ENCODE measurements at places on chromosomes 5 and 9. TPM values are rescaled to one million over a fixed set of nuclear protein-coding genes. Genes with fewer than 3 reads are reported as not detected.

DNA sequence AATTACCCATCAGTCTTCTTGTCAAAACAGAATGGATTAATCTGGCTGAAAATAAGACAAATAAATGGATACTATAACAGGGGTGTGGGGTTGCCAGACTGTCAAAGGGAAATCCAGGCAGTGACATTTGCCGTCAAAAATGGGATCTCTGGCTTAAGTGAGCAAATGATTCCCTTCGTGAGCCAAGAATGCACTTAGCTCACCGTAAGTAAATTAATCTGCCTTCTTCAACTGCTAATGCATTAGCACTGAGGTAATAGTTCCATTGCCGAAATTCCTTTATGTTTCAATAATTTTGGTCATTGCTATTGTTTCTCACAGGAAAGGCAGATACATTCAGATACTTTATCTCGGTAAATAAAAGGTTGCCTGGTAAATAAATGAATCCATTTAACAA lies 377.8 kb downstream of the KIAA0825 start:
- DNase-seq, result no peak

DNA sequence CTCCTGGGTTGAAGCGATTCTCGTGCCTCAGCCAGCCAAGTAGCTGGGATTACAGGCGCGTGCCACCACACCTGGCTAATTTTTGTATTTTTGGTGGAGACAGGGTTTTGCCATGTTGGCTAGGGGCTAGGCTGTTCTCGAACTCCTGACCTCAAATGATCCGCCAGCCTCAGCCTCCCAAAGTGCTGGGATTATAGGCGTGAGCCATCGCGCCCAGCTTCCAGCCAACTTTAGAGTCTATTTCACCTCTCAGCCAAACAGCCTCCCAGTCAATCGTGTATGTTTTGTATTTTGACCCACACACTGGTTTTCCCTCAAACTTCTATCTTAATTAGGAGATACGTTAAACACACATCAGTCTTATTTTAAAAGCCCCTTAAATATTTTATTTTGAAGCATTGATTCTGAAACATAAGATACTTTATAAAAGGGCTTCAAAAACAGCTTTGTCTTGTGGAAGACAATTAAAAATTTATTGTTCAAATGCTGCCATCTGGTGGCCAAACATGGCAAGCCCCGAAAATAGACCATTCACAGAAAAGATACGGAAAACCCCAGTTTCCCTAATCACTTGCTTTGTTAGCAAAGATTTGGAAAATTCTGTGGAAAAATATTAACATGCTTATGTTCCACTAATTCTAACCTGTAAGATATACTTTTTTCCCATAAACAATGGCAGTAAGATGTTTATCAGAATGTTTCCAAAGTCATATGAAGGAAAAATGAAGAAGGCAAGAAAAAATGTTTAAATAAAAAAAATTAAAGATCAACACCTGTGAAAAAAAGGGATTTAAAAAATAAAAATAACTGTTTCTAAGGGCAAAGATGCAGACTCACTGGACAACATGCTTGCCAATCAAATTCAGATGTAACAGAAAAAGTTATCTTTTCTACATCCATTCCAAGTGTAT lies 33.1 kb downstream of the APTX start:
- DNase-seq, result no peak

- DNase-seq, result no peak
Observed at GRCh38 chr9:133564451-133565116, 30.1 kb downstream of the ADAMTSL2 start.

- no peak for DNase-seq
Observed at GRCh38 chr9:91273853-91274552, 87.7 kb downstream of the AUH start.

DNA sequence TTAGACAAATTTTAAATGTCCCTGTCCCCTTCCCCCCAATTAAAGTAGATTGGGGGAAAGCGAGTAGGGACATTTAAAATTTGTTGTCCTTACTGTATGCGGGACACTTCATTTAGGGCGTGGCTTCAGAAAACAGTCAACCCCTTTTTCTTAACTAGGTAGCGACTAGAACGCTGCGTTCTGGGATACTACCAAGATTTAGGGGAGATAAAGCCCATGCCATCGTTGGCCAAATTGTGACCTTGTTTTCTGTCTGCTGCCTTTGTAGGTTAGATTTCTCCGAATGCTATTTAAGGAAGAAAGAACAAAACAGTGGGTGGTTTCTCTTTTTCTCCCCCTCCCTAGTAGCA lies 1.2 kb downstream of the CKS2 start:
- DNase-seq, result no peak

DNA sequence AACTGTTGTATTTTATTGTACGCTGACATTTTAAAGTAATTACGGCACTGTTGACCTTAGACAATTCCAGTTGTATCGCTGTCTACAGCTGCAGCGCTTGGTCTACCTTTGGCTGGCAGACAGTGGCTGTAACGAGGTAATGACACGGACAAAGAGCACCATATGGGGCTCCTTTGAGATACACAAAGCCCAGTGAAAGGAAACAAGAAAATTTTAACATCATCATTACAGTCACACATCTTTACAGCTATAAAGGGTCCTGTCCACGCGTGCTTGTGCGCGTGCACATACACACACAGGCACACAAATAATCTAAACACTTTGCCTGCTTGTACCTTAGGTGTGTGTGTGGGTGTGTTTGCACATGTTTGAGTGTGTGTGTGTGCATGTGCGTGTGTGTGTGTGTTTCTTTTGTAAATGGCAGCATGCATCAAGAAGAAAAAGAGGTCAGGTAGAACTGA lies 946.0 kb downstream of the NR2F1-AS1 start:
- DNase-seq, result no peak

- DNase-seq, result no peak
Observed at GRCh38 chr5:115796656-115797055, 19.8 kb downstream of the CDO1 start.

GRCh38 chr9:96423322-96423984 lies 5.3 kb upstream of the ZNF367 start:
- peak; percentile 73 for DNase-seq

- DNase-seq, result no peak
Observed at GRCh38 chr5:68148096-68148495, 67.5 kb upstream of the PIK3R1 start.

DNA sequence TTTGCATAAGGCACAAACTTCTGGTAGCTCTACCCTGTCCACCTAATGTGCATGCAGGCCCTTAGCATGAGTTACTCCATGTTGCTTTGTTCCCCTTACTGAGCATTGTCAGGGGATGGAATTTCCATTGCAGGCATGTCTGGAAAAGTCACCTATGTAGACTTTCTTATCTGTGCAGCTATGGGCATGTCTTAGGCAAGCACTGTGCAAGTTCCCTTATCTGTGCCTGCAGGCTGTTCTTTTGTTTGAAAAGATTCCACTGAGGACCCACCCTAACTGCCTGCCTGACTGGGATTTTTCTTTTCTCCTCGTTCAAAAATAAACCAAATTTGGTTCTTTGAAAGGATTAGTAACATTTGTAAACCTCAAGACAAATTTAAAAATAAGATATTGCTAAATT lies 587.0 kb downstream of the CDH18 start:
- DNase-seq, result no peak

- no peak for DNase-seq
Observed at GRCh38 chr9:18269561-18269960, 204.4 kb upstream of the ADAMTSL1 start.

DNA sequence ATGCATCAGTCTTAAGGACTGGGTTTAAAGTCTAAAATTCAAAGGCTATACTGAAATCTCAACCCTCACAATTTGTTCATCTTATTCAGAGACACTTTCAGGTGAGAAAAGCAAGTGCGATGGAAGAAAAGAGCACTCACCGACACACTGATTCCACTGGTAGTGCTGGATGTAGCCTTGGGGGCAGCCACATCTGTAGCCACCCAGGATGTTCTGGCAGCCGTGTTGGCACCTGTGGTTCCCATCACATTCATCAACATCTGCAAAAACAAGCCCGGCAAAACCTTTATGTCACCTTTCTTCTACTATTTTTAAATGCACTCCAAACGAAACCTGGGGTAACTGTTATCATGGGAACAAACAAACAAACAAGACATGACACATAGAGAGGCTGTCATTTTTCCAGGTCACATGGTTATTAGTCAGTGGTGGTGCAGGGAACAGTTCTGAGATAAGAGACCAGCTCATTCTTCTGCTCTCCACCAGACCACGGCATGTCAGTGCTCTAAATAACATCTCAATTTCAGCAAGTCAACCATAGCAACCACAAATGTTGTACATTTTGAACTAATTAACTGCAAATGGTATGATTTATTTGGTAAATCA lies 188.4 kb downstream of the SLC12A2 start:
- no peak for DNase-seq

GRCh38 chr5:140011297-140011802 lies 31.7 kb downstream of the NRG2 start:
- DNase-seq, result no peak

- DNase-seq, result no peak
Observed at GRCh38 chr9:91914937-91915336, 35.1 kb downstream of the ROR2 start.

- no peak for DNase-seq
Observed at GRCh38 chr5:15106530-15107283, 235.1 kb upstream of the ANKH start.

DNA sequence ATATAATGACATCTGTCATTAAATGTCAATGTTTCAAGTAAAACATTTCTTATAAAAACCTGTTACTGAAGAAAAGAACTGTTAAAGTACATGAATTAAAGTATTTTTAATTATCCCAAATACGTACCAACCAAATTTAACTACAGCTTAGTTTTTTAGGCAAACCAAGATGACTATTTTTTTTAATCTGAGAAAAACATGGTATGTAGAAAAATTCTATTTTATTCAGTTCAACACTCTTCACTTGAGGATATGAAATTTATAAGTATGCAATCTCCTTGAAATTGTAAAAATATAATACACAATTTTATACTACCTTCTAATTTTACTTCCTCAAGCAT lies 75.3 kb upstream of the IFNE start:
- DNase-seq, result no peak

GRCh38 chr5:132883261-132883834 lies 9.9 kb downstream of the LEAP2 start:
- DNase-seq, result no peak

DNA sequence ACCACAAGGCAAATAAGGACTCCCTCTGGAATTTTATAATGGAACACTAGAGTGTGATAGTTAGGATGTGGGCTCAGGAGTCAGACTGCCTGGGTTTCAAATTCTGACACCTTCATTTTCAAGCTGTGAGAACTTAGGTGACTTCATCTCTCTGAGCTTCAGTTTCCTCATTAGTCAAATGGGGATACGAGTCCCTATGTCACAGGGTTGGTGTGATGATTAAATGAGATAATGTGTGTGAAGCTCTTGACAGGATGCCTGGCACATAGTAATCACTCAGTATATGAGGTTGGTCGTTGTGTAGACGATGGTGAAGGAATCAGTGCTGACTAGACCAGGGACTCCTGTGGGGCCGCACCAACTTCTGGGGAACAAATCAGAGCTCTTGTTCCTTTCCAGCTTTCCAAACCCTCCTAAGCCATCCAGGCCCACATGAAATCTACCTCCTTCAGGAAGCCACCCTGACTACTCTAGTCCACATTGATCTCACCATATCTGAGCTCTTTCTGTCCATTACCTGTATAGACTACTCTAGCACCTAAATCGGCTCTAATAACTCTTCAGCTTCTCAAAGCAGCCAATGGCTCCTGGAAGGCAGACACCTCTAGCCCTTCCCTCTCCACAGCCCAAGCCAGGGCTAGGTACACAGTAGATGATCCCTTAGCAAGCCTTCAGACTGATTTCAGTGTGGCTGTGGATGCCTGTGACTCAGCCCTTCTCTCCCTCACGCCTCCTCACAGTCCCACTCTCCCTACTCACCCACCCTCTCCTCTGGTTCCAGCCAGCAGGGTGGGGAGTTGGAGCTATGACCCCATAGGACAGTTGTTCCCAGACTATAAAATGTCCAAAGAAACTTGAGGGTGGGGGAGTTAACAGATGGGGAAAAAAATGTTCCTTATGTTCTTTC lies 2.5 kb upstream of the TCF7 start:
- no peak for DNase-seq

DNA sequence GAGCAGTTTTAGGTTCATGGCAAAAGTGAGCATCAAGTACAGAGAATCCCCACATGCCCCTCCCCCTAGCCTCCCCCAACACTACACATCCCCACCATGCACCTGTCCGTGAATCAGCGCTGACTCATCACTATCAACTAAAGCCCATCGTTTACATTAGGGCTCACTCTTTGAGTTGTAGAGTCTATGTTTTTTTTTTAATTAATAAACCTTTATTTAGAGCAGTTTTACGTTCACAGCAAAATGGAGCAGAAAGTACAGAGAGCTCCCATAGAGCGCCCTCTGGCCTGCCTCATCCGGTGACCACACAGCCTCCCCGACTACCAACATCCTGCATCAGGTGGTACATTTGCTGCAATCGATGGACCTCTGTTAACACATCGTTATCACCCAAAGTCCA lies 47.9 kb upstream of the UNC5A start:
- DNase-seq, result peak; percentile 15

DNA sequence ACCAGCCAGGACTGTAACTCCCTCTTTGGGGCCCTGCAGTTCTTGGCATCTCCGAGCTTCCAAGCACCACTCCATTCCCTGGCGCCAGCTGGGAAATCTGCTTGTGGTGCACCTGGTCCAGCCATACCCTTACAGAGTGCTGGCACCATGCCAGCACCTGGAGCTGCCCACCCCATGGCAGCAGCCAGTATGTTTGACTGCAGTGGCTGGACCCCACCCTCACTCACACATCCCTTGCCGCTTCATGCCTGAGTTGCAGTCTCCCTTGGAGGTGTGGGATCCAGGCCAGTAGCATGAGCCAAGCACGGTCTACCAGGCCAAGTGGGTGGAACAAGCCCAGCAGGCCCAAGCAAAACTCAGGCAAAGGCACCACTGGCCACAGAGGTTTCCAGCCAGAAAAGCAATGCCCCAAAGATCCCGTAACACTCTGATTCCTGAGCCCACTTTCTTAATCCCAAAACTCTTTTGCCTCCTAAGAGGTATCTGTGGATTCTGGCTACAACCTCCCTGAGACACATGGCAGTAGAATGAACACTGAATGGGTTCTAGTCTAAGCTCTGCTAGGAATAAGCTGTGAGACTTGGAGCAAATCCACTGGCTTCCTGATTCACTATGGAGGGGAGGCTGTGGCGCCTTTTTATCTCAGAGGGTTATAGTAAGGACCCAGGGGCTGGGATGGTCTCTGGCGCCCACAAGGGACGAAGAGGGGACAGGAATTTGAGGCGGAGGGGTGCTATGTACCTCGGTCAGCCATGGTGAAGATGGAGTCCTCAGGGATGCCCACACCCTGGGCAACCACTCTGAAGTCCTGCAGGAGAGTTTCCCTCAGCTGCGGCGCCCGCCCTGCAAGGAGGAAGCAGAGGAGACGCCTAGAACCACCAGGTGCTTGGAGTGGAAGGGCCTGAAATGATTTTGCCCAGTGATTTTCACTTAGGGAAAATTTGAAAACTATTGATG lies 5.6 kb downstream of the AMBP start:
- DNase-seq, result no peak

- DNase-seq, result no peak
Observed at GRCh38 chr5:115465431-115465830, 79.1 kb downstream of the FEM1C start.

The ZNF189 gene
- total RNA-seq, result 19.0 TPM

The CKMT2 gene
- total RNA-seq, result not detected

The SPACA9 gene
- 6.7 TPM for total RNA-seq

The C8G gene
- total RNA-seq, result 1.3 TPM

The GADD45G gene
- 1.0 TPM for total RNA-seq

The AOPEP gene
- 108 TPM for total RNA-seq

The PDGFRB gene
- 1,131 TPM for total RNA-seq

The OR13C4 gene
- total RNA-seq, result not detected

The SARDH gene
- total RNA-seq, result 0.21 TPM

The ACO1 gene
- 42.0 TPM for total RNA-seq

The SLCO6A1 gene
- total RNA-seq, result 0.78 TPM

The ST8SIA4 gene
- total RNA-seq, result not detected

The C7 gene
- total RNA-seq, result not detected

The SLC25A2 gene
- total RNA-seq, result 0.81 TPM

The SPATA31A6 gene
- total RNA-seq, result not detected

The IL33 gene
- not detected for total RNA-seq
